T-cell (primary cell): ENCODE measurements at places on chromosomes 7 and 10. TPM values are rescaled to one million over a fixed set of nuclear protein-coding genes. Genes with fewer than 3 reads are reported as not detected.

OR2A1 gene
- total RNA-seq, result not detected

DNA sequence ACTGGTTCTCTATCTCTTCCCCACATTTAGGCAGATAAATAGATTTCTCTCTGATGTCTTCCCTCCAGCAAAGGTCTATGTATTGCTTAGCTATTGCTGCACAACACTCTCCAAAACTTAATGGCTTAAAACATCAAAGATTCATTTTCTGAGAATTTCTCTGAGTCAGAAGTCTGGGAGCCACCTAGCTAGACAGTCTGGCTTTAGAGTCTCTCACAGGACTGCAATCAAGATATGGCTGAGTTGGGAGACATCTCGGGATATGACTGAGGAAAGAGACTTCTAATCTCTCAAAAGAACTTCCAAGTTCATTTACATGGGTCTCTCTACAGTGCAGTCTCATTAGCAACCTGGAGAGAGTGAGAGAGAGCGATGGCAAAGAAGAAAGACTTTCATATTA lies 553.6 kb upstream of the GHITM start:
- DNase-seq, result no peak

TAS2R3 gene
- 4.2 TPM for total RNA-seq

GRCh38 chr10:27355918-27356573 lies 115.4 kb upstream of the ACBD5 start:
- no peak for DNase-seq

MALRD1 gene
- total RNA-seq, result not detected

GRCh38 chr7:20858951-20859350 lies 72.3 kb upstream of the SP8 start:
- no peak for DNase-seq

- DNase-seq, result no peak
Observed at GRCh38 chr7:156929789-156930539, 19.5 kb upstream of the NOM1 start.

GRCh38 chr7:42233171-42233570 lies 3.8 kb downstream of the GLI3 start:
- no peak for DNase-seq

CDH23 gene
- total RNA-seq, result 3.0 TPM

DNA sequence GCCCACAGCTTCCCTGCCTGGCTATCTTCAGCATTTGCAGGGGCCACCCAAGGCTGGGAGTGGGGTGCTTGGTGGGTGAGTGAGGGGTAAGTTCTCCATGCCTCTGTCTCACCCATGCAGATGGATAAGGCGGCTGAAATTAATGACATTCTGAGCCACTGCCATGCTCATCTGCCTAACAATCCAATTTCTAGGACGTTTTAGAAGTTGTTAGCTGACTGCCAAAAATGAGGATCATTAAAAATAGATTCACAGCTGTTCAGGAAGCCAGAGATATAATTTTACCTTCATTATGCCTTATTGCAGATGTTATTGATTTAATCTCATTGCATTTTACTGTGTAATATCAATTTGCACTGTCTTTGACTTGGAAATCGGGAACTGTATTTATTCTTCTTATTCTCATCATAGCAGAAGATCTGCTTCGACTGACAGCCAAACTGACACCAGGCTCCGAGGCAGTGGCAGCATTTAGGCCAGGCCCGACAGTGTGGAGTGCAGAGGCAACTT lies 334.4 kb upstream of the NPVF start:
- no peak for DNase-seq

- DNase-seq, result no peak
Observed at GRCh38 chr7:17600340-17600752, 301.9 kb downstream of the AHR start.

VPS37D gene
- 0.53 TPM for total RNA-seq

- no peak for DNase-seq
Observed at GRCh38 chr7:23211589-23211988, 29.7 kb downstream of the NUP42 start.

ADCY1 gene
- 0.03 TPM for total RNA-seq
